ENCODE measurements at places on chromosomes 2 and 18.

- no peak for DNase-seq
These were observed 44.5 kb upstream of the DAPL1 start for GRCh38 chr2:158750458-158751125.

- DNase-seq = no peak
These were observed 309.7 kb downstream of the RAD51AP2 start for GRCh38 chr2:17208511-17208910.

DNA sequence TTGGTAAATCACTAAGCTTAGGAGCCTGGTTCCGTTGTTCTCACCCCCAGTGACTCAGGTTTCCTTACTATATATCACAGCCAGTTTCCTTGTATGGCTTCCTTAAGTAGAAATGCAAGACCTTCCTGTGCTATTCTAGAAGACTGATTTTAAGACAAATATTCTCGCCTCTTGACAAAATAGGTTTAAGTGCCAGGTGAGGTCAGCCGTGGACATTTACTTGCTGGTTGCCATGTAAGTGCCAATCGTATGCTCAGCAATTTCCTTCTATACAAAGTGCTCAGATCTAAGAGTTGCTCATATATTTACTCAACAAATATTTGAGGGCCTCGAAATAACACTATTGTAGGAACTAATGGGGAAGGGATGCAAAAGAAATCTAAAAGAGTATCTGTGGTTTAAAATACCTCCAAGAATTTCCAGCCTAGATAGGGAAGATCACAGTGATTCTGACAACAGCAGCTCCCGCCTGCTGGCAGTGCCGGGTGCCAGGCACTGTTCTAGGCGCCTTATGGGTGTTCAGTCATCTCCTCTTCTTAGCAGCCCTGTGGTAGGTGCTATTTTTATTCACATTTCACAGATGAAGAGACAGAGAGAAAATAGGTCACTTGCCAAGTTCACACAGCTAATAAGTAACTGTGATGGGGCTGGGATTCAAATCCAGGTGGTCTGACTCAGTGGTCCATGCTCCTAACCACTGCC, 95.3 kb upstream of the B3GNT7 start:
- no peak for DNase-seq

DNA sequence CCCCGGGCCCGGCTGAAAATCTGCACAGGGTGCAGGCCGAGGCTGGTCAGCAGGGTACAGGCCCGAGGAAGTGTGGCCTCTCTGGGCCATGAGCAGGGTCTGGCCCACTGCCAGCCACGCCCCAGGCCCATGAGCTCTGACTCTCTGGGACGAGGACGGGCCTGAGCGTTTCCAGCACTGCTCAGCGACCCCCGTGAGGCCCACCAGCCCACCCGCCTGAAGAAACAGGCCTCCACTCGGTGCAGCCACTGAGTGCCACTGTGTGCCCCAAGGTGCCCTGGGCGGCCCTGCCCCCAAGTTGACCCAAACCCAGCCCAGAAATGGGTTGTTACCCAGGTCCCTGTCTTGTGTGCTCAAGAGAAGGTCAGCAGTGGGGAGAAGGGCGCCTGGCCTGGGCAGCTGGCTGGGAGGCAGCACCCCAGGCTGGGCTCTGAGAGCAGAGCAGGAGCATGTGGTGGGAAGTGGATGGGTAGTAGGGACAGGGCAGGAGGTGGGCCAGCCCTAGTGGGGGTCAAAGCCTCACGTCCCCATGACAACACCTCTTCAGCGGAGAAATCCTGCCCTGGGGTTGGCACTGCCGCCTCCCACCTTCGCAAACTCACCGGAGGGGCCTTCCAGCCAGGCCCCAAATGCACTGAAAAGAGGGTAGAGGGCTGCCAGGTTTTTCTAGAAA, 2.1 kb upstream of the SNED1 start:
- no peak for DNase-seq

- DNase-seq = no peak
These were observed at the start of gene SLC38A11 for GRCh38 chr2:164954954-164955701. Gene SLC38A11 (minus strand): TSS chr2:164955525. CDS start chr2:164955247, 278 bp downstream.

GRCh38 chr2:195304310-195304709, 352.7 kb upstream of the SLC39A10 start:
- DNase-seq = no peak

DNA sequence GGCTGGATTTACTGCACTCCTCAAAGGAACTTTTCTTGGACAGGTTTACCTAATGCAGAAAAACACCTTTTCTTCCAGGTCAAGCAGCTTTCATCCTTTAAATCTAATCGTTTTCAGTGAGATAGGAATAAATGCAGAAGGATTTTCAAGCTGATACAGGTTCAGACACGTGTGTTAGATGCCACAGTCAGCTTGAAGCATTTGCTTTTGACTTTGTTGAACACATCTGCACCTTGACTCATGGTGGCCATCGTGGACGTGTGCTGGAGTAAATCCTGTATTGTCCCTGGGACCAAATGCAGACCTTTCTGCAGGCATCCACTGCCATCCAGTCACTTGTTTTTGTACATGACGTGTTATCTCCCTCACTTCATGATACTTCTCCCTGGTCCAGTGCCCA, 61.9 kb downstream of the KLHL29 start:
- DNase-seq = no peak

DNA sequence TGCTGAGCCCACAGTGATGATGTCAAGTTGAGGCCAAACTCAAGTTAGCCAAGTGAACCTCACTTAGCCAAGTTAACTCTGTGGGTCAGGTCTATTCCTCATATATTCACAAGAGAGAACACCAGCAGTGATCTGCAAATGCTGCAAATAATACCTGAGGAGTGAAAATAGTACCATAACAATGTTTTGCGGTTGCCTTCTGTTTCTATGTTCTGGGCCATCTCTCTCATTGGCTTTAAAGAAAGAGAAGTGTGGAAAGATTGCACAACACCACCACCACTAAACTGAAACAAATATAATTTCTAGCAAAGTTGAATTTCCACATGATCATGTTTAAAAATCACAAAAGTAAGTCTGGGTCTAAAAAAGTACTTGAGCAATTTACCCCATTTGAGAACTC, 211.1 kb upstream of the GALNT5 start:
- DNase-seq = no peak

GRCh38 chr18:10029711-10030110, 115.9 kb downstream of the VAPA start:
- no peak for DNase-seq

GRCh38 chr2:109597283-109597682, 16.5 kb downstream of the SEPTIN10 start:
- DNase-seq = no peak

DNA sequence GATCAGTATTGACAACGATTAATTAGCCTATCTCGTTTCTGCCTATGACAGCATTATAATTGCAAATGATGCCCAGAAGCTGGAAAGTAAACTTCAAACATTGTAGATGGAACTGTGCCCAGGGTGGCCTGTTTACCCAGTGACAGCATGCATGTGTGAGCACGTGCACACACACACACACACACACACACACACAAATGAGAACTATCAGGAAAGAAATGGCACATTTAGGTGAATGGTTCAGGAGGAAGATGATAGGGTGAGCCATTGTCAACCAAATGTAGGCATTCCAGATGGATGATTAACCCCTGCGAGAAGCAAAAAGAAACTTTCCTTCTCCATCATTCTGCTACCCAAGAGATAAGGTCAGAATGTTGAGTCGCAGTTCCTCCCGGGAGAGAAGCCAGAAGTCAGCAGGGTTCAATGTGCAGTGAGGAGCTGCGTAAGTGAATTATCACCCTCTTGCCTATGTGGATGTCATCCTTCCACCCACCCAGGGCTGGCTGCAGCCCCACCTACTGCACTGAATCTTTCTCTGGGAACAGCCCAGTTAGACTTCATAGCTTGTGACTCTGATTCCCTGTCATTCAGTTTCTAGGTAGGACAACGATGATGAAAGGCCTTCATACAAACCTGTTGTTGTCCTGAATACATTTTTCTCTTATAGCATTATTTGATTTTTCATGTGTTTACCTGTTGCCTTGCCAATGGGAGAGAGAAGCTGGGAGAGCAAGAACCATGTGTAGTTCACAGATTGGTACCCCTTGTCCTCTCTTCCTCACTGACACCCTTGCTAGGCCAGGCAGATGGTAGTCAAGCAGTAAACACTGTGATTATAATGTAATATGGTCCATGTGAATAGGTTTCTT, 3.5 kb upstream of the APOB start:
- DNase-seq = no peak

DNA sequence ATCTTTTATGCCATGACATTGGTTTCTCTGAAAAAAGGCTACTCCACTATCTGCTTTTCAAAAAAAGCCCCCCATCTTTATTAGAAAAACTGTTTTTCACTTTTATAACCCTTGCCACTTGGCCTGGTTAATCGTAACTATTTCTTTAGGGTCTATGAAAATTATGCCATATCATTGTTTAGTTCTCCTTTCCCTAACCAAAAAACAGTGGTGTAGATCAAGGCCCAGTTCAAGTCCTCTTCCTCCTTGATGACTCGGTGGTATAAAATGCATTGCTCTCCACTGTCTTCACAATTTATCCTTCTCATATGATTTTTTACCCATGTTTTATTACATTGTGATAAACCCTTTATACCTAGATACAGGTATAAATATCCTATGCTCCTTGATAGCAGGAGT, 205.5 kb downstream of the ZNF521 start:
- DNase-seq = no peak

GRCh38 chr18:26406324-26406723, 142.0 kb downstream of the KCTD1 start:
- DNase-seq = no peak

GRCh38 chr2:116761864-116762263, 1052.6 kb upstream of the DDX18 start:
- DNase-seq = no peak

DNA sequence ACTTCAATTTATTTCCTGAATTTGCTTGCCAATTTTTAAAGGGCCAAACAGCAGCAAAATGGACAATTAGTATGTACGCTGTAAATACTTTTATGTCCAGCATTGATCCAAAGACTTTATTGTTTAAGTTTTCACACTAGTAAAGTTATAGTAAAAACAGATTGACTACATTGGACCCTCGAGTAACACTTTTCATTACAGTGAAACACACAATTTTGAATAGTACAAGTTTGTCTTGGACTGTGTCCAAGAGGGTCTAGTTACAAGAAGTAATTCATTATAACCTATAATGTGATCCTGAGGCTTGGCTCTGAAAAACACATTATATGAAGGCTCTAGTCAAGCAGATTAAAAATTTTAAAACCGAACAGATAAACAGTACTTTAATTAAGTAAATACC, 11.4 kb upstream of the RBBP8 start:
- DNase-seq = peak; percentile 45

GRCh38 chr2:190210471-190210870, 109.2 kb downstream of the HIBCH start:
- DNase-seq = no peak

- no peak for DNase-seq
These were observed 457.3 kb downstream of the XIRP2 start for GRCh38 chr2:167345559-167345958.

GRCh38 chr2:106521016-106521415, 33.9 kb downstream of the CD8B2 start:
- DNase-seq = no peak

- no peak for DNase-seq
These were observed 15.2 kb downstream of the IL18RAP start for GRCh38 chr2:102438111-102438510.

GRCh38 chr2:133733901-133734255, 165.6 kb upstream of the NCKAP5 start:
- DNase-seq = no peak

- no peak for DNase-seq
These were observed 35.6 kb upstream of the LRRC30 start for GRCh38 chr18:7195266-7195665.

DNA sequence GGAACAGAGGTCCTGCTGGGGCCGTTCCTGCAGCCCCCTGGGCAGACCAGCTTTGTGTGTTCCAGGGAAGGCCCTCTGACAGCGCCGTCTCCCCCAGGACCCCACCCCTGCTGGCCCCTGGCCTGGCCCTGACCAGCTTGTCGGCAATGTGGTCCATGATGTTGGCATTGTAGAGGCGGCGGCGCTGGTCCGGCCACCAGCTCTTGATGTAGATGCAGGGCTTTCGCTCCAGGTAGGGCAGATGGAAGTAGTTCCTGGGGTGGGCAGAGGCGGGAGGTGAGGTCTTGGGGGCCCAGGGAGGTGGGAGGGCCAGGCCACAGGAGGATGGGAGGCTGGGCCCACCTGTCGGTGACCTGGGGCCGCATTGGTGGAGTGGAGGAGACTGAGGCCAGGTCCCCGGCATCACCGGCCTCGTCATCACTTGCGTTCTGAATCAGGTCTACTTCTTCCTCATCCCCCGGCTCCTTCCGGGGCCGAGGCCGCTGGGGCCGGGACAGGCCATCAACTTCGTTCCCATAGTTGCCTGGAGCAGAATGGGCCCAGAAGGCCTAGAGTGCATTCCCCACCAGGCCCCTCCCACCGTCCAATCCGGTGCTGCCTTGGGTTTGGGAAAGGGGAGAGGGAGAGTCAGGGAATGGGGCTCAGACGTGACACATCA, 1.3 kb upstream of the OTOF start:
- no peak for DNase-seq
